ENCODE measurements at places on chromosomes 4 and X.
A peak's percentile ranks its signal among the peaks of the same experiment; 100 is the strongest.

DNA sequence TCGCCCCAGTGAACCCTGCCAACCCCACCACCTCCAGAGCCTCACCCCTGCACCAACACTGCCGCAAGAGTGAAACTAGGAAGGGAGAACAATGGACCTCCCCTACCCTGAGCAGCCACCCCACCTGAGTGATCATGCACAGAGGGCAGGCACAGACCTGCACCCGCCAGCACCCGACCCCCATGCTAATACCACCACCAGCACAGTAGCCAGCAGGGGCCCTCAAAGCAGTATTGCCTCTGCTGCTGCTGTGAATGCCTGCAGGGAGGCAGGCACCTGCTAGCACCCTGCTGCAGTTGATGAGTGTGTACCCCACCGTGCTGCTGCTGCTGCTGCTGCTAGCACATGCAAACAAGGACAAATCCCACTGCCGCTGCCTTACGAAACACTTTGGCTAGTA is 100.1 kb downstream of the RAB28 start:
- no peak for DNase-seq

GRCh38 chrX:40721489-40722106 is 13.7 kb downstream of the MED14 start:
- no peak for DNase-seq

GRCh38 chrX:148728901-148729300 is 228.5 kb downstream of the AFF2 start:
- no peak for DNase-seq

DNA sequence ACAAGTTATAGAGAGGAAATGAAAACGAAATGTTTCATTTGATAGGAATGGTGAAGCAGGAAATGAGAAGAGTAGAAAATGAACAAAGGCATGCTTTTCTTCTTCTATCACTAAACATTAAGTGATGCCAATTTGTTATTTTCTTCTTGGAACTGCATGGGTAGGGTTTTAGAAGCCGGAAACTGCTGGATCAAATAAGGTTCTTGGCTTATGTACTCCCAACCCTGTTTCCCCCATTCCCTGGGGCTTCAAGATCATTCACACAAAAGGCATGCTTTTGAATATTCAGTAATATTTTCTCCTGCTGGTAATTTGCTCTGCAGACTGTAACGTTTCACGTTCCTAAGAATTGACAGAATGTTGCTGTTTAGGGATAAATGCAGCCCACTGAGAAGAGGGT is 224.1 kb downstream of the NLGN4X start:
- no peak for DNase-seq

DNA sequence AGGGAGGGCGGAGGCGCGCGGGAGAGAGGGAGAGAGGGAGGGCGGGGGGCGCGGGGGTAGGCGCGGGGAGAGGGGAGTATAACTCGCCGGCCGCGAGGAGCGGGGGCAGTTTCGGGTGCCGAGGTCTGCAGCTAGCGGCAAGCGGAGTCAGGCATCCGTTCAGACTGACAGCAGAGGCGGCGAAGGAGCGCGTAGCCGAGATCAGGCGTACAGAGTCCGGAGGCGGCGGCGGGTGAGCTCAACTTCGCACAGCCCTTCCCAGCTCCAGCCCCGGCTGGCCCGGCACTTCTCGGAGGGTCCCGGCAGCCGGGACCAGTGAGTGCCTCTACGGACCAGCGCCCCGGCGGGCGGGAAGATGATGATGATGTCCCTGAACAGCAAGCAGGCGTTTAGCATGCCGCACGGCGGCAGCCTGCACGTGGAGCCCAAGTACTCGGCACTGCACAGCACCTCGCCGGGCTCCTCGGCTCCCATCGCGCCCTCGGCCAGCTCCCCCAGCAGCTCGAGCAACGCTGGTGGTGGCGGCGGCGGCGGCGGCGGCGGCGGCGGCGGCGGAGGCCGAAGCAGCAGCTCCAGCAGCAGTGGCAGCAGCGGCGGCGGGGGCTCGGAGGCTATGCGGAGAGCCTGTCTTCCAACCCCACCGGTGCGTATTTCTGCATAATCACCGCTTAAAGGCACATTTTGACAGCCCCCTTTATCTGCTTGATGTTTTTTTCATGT is at the start of gene POU4F2:
POU4F2 (plus strand) TSS at position 108 of the 720 bp plus-strand sequence; CDS start at position 356, 248 bp downstream.
- DNase-seq = no peak

DNA sequence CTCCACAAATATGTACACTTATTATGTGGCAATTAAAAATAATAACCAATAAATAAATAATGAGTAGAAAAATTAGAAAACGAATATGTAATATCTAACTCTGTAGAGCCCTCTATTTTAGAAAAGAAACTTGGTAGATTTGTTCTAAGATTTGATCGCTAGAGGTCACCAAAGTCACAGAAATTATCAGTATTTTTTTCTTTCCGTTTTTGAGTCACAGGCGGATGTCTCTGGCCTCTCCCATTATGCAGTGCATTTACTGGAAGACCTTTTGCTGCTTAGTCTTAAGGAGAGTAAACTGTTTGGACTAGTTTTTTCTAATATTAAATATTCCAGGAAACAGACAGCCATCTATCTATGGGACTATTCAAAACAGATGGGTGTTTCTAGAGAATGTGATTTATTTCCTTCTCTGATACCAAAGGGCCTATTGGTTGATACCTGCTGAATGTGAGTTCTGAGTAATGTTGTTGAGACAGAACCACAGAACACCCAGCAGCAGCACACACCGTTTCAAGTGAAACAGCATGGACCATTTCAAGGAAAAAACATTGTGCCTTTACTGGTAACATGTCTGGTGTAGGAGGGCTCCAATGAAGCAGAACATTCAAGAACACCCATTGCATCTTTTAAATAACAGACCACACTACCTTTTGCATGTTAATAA is 34.0 kb upstream of the GYPA start:
- DNase-seq = no peak

GRCh38 chrX:150919401-150919800 is 20.9 kb upstream of the CD99L2 start:
- no peak for DNase-seq

- DNase-seq = no peak
Observed at GRCh38 chr4:76787898-76788297, 110.0 kb downstream of the SOWAHB start.

DNA sequence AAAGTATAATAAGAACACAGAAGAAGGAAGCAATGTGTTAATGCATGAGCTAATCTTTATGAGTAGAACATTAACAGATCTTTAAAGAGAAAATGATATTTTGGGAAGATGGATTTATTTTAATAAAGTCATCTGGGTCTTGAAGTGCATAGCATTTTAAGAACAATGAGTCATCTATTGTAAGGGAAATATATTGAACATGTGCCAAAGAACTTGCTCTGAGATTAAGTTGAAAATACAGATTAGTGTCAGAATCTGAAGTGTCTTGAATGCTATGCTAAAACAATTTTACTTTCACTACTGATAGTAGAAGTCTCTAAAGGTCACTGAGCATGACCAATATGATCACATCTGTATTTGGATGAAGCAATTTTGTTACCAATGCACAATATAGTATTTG is 776.7 kb upstream of the GRID2 start:
- no peak for DNase-seq

GRCh38 chr4:142778900-142779299 is 67.2 kb downstream of the INPP4B start:
- DNase-seq = no peak

DNA sequence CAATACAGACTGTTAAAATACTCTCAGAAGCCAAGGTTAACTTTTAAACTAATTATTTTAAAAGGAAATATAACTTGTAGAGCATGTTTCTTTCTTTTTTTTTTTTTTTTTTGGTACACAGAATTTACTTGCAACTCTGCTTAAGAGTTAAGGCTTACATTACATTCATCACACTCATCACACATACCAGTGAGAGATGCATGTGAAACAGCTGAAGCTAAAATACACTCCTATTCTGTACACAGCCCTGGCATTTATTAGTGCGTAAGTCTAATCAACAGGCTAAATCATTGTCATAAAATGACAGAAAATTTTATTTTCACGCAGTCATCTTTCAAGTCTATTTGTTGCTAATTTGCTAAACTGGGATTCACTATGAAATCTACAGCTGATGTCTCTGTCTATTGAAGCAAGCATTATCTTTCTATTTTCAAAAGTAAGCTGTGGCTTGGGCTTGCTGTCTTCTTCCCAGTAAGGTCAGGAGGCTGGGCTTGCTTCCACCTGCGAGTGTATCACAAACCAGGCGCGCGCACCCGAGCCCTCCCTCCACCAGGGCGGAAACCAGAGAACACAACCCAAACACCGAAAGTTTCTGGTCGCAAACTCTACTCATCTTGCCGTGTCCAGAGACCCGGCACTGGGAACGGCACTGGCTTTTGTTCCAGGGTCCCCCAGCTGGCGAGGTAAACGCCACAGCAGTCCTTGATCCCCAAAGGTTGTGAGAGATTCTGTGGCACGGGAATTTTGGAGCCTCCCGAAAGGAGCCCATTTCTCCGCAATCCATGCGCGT is 3.9 kb downstream of the MAML3 start:
- DNase-seq = peak; percentile 26

DNA sequence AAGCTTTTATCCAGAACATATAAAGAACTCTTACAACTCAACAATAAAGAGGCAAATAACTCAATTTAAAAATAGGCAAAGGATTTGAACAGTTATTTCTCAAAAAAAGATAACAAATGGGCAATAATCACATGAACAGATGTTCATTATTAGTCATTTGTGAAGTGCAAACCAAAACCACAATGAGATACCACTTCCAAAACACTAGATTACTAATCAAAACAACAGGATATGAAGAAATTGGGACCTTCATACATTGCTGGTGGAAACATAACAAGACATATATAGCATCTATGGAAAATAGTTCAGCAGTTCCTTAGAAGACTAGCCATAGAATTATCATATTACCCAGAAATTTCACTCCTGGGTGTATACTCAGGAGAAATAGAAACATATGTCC is 224.6 kb downstream of the FBXO8 start:
- DNase-seq = no peak

GRCh38 chr4:94490437-94490836 is 38.7 kb downstream of the PDLIM5 start:
- no peak for DNase-seq

- no peak for DNase-seq
Observed at GRCh38 chr4:180799798-180800197, 1443.4 kb upstream of the TENM3 start.

- no peak for DNase-seq
Observed at GRCh38 chr4:53809816-53810215, 218.5 kb upstream of the LNX1 start.

DNA sequence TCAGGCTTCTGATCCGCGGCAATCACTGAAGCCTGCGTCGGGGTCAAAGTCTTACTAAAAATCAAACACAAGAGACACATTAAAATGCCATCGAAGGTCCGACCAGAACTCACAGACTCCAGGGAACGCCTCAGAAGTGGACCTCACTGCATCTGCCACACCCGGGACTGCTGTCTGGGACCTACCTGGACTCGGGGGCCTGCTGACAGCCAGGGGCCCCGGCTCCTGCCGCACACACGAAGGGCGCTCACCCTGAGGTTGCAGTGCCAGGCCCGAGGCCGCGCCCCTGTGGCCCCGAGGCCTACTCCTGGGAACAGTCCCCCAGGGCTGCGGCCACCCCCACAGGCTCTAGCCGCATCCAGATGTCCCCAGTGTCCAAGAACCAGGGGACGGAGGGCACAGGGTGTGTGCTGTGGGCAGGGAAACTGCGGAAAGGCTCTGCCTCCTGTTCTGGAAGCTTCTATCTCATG is 7.4 kb downstream of the CTBP1 start:
- no peak for DNase-seq

DNA sequence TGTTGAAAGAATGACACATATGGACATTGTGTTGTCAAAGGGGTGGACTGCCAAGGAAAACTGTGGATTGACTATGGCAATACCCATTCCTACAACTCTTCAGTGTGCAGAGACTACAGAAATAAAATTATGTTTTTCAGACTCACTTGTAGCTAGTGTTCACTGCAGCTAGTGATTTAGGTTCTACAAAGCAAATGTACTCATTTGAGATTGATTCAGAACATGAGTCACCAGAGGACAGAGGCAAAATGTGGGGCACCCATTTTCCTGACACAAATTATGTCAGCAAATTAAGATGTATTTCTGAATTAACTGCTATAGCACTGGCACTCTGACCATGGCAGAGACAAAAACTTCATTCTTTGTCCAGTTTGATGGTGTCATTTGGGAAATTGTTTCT is 40.7 kb downstream of the SPCS3 start:
- DNase-seq = no peak

DNA sequence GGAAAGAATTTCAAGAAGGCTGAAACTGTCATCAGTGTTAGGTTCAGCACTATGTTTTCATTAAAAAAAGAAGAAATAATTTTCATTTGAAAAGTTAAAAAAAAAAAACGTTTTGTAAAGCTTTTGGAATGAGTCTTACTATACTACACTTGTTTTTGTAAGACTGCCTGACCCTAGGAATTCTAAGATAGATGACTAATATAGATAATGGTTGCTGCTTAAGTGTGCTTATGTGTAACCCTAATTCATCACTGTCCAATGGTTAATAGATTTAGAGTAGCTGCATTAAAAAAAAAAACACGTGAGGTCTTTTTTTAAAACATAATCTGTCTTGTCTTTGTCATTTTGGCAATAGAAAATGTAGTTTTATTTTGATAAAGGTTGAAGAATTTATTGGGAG is 323.2 kb downstream of the IL1RAPL1 start:
- DNase-seq = no peak

GRCh38 chr4:1863297-1864033 is 7.5 kb upstream of the LETM1 start:
- no peak for DNase-seq

DNA sequence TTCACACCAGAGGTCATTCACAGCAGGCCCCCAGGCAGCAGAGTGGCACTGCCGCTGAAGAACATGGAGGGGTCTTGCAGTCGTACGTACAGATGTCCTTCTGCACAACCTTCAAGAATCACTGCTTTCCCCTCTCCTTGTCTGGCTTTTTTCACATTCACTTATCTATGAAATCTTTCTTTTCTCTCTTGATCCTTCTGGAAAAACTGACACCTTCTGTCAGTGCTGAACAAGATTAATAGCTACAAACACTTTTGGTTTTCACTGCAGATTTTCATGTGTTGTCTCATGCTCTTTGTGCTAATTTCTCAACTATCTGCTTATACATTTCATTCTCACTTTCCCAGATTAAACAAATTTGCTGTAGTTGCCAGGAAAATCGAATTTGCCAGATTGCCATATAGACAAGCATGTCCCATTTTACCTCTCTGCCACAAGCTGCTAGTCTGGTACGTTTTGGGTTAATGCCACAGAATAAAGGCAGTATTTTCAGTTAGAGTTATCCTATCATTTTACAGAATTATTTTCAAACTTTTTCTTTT is 83.1 kb downstream of the RPS3A start:
- no peak for DNase-seq

DNA sequence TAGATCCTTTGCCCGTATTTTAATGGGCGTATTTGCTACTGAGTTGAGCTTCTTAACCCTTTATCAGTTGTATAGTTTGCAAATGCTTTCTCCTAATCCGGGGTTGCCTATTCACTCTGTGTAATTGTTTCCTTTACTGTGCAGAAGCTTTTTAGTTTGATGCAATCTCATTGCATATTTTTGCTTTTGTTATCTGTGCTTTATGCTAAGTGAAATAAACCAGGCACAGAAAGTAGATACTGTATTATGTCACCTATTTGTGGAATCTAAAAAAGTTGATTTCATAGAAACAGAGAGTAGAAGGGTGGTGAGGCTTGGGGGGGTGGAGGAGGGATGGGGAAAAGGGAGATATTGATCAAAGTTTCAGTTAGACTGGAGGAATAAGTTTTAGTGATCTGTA is 17.7 kb downstream of the OGT start:
- no peak for DNase-seq

Measured in cortex of kidney (tissue), 1 donor.